ENCODE measurements at places on chromosomes 6 and 20.

- DNase-seq: no peak
These were observed 3.1 kb downstream of the FBXL4 start for GRCh38 chr6:98944598-98945081.

DNA sequence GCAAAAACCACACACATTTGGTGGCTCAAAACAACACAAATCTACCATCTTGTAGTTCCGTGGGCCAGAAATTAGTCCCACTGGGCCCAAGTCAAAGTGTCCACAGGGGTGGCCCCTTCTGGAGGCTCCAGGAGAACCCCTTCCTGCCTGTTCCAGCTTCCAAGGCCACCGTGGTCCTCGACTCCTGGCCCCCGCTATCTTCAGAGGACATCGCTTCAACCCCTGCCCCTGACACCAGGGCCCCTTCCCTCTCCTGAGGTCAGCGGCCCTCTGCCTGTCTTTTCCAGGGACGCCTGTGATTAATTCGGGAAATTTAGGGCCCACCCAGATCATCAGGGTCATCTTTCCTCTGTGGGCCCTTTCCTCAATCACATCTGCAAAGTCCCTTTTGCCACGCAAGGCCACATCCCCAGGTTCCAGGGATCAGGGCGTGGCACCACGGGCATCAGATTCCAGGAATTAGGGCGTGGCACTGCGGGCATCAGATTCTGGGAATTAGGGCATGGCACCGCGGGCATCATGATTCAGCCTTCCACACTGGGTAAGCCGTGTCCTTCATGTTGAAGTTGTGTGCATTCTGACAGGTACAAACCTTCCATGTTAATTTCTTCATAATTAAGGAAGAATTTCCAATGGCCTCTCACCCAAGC is 59.9 kb upstream of the SMOC2 start:
- no peak for DNase-seq

DNA sequence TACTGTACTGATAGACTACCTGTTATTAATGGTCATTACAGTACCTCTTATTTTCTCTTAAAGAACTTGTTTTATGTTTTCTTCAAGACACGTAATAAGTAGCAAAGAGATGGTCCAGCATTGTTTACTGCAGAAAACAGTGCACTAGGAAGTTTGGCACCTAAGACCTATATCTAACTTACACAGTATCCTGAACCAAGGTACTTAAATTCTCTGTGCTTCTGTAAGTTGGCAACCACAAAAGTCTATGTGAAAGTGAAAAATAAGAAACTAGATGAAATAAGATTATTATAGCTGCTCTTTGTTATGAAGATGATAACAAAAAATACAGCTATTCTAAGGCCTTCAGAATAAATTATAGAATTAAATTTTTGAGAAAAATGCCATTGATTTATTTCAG is 411.7 kb upstream of the SOX4 start:
- DNase-seq: no peak

- no peak for DNase-seq
These were observed 592 bp downstream of the KCNG1 start for GRCh38 chr20:51022227-51022802.

GRCh38 chr6:169490830-169491229 is 211.0 kb downstream of the WDR27 start:
- no peak for DNase-seq

GRCh38 chr6:41167173-41167963 is 4.5 kb upstream of the TREM2 start:
- no peak for DNase-seq

All from non-pigmented ciliary epithelial cell (primary cell).